ENCODE measurements at places on chromosomes 2 and 18.

DNA sequence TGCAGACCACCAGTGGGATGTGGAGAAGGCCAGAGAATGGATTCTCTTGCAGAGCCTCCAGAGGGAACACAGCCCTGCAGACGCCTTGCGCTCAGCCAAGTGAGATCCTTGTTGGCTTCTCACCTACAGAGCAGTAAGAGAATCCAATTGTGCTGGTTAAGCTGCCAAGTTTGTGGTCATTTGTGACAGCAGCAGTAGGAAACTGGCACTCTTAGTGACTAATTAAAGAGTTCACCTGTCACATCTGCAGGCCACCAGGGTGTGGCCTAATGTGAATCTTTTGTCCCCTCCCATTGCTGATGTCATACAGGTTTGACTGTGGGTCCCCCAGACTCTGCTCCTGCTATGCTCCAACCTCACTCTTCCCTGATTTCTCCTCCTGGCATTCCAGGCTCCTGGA lies 235.9 kb downstream of the TFCP2L1 start:
- peaks cover 13% of the 10 kb centered on the region for H3K27me3 ChIP-seq
- no peaks in the 10 kb centered on the region for H3K4me1 ChIP-seq
- no peak overlapping the region for H3K4me3 ChIP-seq
- no peak overlapping the region for H3K27ac ChIP-seq
- H3K36me3 ChIP-seq = no peaks in the 10 kb centered on the region
- DNase-seq = no peak

DNA sequence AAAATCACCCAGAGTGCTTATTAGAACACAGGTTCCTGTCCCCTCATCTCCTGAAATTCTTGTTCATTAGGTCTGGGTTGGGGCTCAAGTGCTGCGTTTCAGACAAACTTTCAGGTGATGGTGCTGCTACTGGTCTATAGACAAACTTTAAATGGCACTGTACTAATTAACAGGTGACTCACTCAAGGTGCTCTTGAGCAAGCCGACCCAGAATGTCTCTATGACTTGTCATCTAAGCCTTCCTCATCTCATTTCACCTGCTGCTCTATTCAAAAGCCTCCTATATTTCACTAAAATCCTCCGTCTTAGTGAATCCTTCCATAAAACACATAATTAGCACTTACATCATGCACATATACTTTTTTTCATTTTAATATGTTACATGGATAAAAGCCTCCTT lies 29.9 kb upstream of the STK39 start:
- H3K4me3 ChIP-seq = no peak overlapping the region
- H3K36me3 ChIP-seq = no peaks in the 10 kb centered on the region
- peaks cover 11% of the 10 kb centered on the region for H3K27me3 ChIP-seq
- no peaks in the 10 kb centered on the region for H3K4me1 ChIP-seq

- no peak for DNase-seq
- no peak overlapping the region for H3K27ac ChIP-seq
- no peaks in the 10 kb centered on the region for H3K36me3 ChIP-seq
- H3K4me3 ChIP-seq = no peak overlapping the region
- H3K27me3 ChIP-seq = peaks cover 15% of the 10 kb centered on the region
Measured at GRCh38 chr2:12817870-12818269, 101.1 kb downstream of the TRIB2 start.

- H3K4me3 ChIP-seq = no peak overlapping the region
- H3K27ac ChIP-seq = no peak overlapping the region
- H3K4me1 ChIP-seq = no peaks in the 10 kb centered on the region
Measured at GRCh38 chr2:101580528-101580927, 105.6 kb upstream of the RFX8 start.

DNA sequence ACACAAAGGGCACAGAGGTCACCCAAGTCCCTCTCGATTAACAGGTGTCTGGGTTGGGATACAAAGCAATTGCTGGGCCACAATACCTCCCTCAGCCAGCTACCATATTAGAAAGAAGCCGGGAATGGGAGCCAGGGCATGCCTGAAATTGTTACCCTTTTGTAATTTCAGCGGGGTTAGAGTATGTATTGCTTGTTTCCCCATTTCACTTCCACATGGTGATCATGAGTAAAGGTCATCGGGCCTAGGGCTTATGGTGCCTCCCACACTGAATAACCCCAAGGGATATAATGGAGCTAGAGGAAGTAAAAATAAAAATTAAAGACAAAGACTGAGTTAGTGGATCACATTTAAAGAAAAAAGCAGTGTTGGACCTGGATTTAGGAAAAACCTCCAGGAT lies 437.2 kb upstream of the KLHL29 start:
- no peak for DNase-seq
- H3K27me3 ChIP-seq = no peaks in the 10 kb centered on the region

DNA sequence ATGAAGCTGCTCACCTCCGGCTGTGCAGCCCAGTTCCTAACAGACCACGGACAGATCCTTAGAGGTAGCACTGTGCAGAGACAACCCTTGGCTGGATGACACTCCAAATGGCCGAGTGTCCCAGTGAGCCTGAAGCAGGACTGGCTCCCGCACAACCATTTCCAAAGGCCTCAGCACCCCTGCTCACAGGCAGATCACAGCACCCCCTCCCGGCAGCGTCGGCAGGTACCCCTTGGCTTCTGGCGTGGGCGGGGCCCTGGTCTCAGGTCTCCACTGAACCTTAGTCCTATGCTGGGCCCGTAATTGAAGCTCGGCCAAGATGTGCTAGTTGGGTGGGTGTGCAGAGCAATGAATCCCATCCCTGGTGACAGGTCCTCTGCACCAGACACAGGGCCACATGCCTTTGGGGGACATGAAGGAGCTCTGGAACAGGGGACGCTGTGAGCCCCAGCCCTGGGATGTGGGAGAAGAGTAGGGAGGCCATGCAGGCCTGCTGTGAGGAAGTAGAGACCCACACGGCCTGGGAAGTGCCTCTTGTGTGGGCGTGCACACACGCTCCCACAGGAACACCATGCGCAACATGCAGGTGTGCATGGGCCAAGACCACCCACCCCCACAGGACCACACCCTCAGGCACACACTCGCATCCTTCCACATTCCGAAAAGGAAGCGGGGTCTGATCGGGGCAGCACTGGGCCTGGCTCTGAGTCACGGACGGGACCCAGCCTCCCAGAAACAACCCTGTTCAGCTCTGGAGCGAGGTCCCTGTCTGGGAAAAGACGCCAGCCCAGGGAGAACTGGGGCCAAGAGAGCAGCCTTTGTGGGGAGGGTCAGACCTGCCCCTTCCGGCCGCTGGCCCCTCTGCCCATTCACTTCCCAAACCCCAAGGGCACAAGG lies 2.8 kb downstream of the DUSP2 start:
- H3K27ac ChIP-seq = peak overlapping the region; percentile 97
- H3K27me3 ChIP-seq = no peaks in the 10 kb centered on the region
- H3K36me3 ChIP-seq = peaks cover 93% of the 10 kb centered on the region
- H3K4me3 ChIP-seq = peak overlapping the region; percentile 93

- no peaks in the 10 kb centered on the region for H3K36me3 ChIP-seq
- no peak for DNase-seq
- H3K4me3 ChIP-seq = no peak overlapping the region
Measured at GRCh38 chr2:68846091-68846490, 25.1 kb downstream of the BMP10 start.

- peaks cover 3% of the 10 kb centered on the region for H3K4me1 ChIP-seq
- no peaks in the 10 kb centered on the region for H3K27me3 ChIP-seq
- H3K36me3 ChIP-seq = no peaks in the 10 kb centered on the region
- H3K27ac ChIP-seq = no peak overlapping the region
- no peak overlapping the region for H3K4me3 ChIP-seq
- DNase-seq = no peak
Measured at GRCh38 chr18:56851774-56852173, 200.6 kb downstream of the WDR7 start.

DNA sequence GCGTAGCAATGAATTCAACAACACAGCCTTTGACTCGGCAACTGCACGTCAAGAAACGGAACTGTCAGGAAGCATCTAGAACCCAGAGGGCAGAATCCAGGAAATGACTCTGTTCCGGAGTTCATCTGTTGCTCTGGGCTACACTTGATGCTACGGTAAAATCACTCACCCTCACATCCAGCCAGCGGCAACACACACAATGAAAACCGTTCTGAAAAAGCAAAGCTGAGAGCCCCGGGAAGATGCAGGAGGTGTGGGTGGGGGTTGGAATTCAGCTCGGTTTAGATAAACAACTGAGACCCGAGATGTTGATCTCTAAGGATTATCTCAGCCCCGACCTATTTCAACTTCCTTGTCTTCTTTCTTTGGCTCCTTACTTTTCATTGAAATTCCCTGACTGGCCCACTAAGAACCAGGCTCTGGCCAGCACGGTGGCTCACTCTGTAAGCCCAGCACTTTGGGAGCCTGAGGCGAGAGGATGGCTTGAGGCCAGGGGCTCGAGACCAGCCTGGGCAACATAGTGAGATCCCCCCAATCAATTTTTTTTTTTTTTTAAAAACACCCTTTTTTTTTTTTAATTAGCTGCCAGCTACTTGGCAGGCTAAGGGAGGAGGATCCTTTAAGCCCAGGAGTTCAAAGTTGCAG lies 13.3 kb upstream of the RAB17 start:
- DNase-seq = peak; percentile 45
- H3K27me3 ChIP-seq = peaks cover 13% of the 10 kb centered on the region
- H3K4me1 ChIP-seq = peaks cover 15% of the 10 kb centered on the region
- H3K27ac ChIP-seq = peak overlapping the region; percentile 96
- H3K36me3 ChIP-seq = peaks cover 10% of the 10 kb centered on the region
- H3K4me3 ChIP-seq = peak overlapping the region; percentile 75

All from effector memory CD8-positive, alpha-beta T cell (primary cell).